ENCODE measurements at places on chromosomes 12 and 14. TPM values are rescaled to one million over a fixed set of nuclear protein-coding genes. Genes with fewer than 3 reads are reported as not detected.

FICD gene
- total RNA-seq: 6.4 TPM

CLEC4C gene
- total RNA-seq: not detected

GPR84 gene
- total RNA-seq: not detected

LRTM2 gene
- not detected for total RNA-seq

AGAP2 gene
- 0.23 TPM for total RNA-seq

IGFBP6 gene
- total RNA-seq: 299 TPM

ULK1 gene
- 29.5 TPM for total RNA-seq

IL31 gene
- total RNA-seq: not detected

OR11H6 gene
- not detected for total RNA-seq

NTF3 gene
- not detected for total RNA-seq

FOXM1 gene
- total RNA-seq: 88.6 TPM

ZFHX2 gene
- total RNA-seq: 1.4 TPM

GPR137C gene
- total RNA-seq: 0.63 TPM

KSR2 gene
- total RNA-seq: 2.8 TPM

CACNA1C gene
- not detected for total RNA-seq

LIMA1 gene
- 45.1 TPM for total RNA-seq

TCL1B gene
- not detected for total RNA-seq

RND1 gene
- 7.6 TPM for total RNA-seq

RHOJ gene
- total RNA-seq: not detected

REP15 gene
- total RNA-seq: 1.6 TPM

AVPR1A gene
- total RNA-seq: not detected

FGF6 gene
- total RNA-seq: not detected

RERG gene
- not detected for total RNA-seq

GPR68 gene
- total RNA-seq: 1.5 TPM

MYH6 gene
- not detected for total RNA-seq

EGLN3 gene
- total RNA-seq: 3.2 TPM

AKAP6 gene
- total RNA-seq: 1.5 TPM

ZFYVE21 gene
- total RNA-seq: 50.1 TPM

ZNF219 gene
- total RNA-seq: 5.7 TPM

SNRPF gene
- 47.4 TPM for total RNA-seq

PAX9 gene
- total RNA-seq: 14.9 TPM

CNTN1 gene
- total RNA-seq: not detected

ALDH2 gene
- total RNA-seq: 2.0 TPM

NYNRIN gene
- 3.1 TPM for total RNA-seq

OAS1 gene
- 10.2 TPM for total RNA-seq

MYF6 gene
- total RNA-seq: not detected

HHIPL1 gene
- total RNA-seq: 0.84 TPM

GLS2 gene
- 7.3 TPM for total RNA-seq

C12orf60 gene
- 0.47 TPM for total RNA-seq

PIWIL1 gene
- not detected for total RNA-seq

COCH gene
- total RNA-seq: 4.2 TPM

TAS2R43 gene
- total RNA-seq: not detected

LTBR gene
- 163 TPM for total RNA-seq

NXPH4 gene
- total RNA-seq: 15.1 TPM

LPAR5 gene
- total RNA-seq: 4.3 TPM

SDR9C7 gene
- total RNA-seq: not detected

ACOT4 gene
- 3.9 TPM for total RNA-seq

APOF gene
- total RNA-seq: not detected
